Activated CD4-positive, CD25-positive, alpha-beta regulatory T cell treated with anti-CD3 and anti-CD28 coated beads, Interleukin-2, amount 50 U/mL, for 72 hours (primary cell): ENCODE measurements at places on chromosomes 2 and 18.

DNA sequence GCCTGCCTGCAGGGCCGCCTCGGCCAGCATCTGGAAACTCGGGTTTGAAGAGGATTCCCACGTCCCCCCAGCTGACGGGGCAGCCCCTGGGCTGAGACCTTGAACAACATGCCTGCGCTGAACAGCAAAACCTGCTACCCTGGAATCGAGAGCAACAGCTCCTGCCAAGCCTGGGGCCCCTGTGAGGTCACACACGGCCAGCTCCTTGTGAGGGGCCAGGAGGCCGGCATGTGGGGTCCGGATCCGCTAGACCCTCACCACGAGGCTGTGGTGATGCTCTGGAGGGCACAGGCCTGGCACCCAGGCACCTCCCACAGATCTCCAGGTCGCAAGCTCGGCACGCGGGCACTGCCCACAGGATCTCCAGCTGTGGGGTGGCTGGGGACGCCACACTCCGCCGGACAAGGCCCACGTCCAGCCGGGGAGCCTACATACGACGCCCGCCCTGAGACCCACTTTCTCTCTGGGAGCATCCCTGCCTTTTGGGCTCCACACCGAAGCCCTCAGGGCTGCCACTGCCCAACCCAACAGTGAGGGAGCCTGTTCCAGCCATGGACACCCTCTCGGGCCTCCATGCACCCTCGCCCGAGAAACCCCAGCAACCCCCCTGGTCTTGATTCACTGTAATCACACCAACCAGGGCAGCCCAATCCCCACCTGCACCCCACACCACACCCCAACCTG, 34.1 kb downstream of the SLC66A2 start:
- no peak for DNase-seq

DNA sequence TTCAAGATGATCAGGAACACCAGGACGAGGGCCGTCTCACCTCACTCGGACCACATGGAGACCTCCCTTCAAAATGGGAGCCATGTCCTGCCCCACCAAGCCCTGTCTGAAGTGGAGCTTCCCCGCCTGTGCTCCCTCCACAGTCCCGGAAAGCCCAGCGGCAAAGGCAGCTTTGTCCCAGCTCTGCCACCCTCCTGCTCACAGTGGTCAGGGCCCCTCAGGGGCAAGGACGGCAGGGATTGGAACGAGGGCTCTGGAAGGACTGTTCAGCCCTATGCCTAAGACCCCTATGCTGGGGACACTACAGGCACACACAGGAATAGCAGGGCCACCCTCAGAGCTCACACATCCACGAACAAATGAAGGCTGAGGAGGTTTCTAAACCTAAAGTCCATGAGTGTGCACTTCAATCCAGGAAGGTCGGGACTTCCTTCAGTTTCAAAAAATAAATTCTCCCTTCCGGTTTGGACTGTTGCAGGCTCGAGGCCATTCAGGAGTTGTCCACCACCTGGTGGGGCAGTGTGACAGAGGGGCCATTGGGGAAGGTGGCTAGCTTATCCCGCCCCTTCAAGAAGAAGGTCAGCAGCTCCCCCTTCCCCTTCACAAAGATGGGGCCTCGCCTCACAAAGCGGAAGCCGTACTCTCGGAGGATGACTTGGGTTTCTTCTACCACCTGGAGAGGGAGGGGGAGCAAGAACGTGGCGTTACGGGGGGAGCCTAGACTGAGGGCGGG, 26.4 kb downstream of the CENPO start:
- no peak for DNase-seq

- no peak for DNase-seq
Measured at GRCh38 chr18:3453540-3454364, 3.8 kb downstream of the TGIF1 start.

- no peak for DNase-seq
Measured at GRCh38 chr2:52454962-52455361, 1312.6 kb upstream of the CHAC2 start.

- no peak for DNase-seq
Measured at GRCh38 chr2:96305979-96306308, 598 bp upstream of the SNRNP200 start.
